Stimulated activated CD4-positive, alpha-beta T cell treated with anti-CD3 and anti-CD28 coated beads, Interleukin-2, amount 100 ng/mL, for 48 hours (primary cell): ENCODE measurements at places on chromosomes 13 and 19.
A peak's percentile ranks its signal among the peaks of the same experiment; 100 is the strongest.

- DNase-seq = no peak
Measured at GRCh38 chr13:62292714-62293480, 877.2 kb upstream of the PCDH20 start.

DNA sequence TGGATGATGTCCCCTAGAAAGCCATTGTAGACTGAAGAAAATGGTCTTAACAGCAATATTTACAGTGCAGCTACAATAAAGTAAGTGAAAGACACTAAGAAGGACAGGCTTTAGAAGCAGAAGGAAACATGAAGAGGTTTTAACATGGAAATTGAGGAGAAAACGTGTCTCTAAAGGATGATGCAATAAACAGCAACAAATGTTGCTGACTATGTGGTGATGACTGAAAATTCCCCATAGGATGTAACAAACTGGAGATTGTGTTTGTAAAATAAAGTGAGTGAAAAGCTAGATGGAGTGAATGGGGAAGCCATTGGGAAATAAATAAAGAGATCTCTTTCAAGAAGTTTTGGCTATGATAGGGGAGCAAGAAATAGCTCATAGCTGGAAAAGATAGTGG, 186.7 kb upstream of the IPO5 start:
- DNase-seq = no peak

- DNase-seq = no peak
Measured at GRCh38 chr13:75369981-75370380, 112.0 kb downstream of the TBC1D4 start.

- no peak for DNase-seq
Measured at GRCh38 chr19:18796239-18796638, 5.1 kb upstream of the COMP start.

GRCh38 chr13:104170980-104171555, 1104.9 kb upstream of the SLC10A2 start:
- no peak for DNase-seq

- no peak for DNase-seq
Measured at GRCh38 chr13:46654951-46655350, 102.0 kb downstream of the LRCH1 start.

DNA sequence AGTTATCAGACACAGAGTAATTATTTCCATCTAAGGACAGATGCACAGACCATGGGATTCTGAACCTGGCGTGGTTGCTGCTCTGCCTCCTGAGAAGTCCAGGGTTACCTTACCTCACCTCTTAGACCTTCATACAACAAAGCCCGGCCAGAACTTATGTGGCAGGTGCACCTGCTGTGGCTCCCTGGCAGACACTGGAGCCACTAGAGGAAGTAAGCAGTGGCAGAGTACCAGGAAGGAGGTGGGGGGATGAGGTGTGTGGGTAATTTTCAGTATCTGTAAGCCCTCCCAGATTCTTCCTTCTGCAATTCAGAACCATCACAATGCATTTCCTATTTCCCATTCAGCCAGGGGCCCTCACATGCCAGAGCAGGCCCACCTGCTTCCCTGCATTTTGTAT, 106.1 kb upstream of the DOCK9 start:
- no peak for DNase-seq

DNA sequence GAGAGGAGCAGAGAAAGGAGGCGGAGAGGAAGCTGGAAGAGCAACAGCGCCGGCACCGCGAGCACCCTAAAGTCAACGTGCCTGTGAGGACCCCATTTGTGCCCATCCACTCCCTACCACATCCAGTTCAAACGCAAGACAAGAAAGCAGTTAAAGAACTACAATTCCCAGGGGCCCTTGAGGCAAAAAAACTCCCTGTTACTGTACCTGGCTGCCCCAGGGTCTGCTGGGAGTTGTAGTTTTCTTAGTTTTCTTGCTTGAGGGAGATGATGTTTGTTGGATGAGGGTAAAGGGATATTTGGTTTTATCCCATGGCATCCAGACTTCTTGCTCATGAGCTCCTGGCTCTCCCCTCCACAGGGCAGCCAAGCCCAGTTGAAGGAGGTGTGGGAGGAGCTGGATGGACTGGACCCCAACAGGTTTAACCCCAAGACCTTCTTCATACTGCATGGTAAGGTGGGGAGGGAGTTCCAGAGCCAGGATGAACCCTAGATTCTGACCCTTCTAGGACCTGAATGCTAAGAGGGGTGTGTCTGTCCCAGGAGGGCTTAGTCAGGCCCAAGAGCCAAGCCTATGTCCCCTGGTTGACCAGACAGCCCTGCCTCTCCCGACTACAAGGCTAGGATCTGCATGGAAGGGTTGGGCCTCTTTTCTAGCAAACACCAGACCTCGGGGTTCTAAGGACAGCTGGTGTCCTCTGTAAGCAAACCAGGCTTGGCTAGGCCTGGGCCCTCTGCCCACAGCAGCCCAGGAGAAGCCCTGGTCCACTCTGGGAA, 13.2 kb downstream of the NUCB1 start:
- no peak for DNase-seq

- DNase-seq = no peak
Measured at GRCh38 chr13:78105656-78106055, 187.0 kb upstream of the EDNRB start.

DNA sequence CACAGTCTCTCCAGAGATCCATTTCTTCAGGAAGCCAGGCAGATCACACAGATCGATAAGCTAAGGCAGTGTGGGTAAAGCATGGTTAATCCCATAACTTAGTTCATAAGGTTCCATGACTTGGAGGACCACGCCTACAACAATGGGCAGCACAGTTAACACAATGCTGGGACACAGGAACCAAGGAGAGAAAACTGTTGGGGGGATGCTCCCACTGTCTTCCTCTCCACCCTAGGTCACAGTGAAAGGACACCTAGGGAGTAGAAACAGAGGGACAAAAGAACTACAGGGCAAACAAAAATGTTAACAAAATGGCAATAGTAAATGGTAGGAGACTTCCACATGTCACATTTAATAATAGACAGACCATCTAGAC, 20.8 kb upstream of the ZNF181 start:
- DNase-seq = no peak

DNA sequence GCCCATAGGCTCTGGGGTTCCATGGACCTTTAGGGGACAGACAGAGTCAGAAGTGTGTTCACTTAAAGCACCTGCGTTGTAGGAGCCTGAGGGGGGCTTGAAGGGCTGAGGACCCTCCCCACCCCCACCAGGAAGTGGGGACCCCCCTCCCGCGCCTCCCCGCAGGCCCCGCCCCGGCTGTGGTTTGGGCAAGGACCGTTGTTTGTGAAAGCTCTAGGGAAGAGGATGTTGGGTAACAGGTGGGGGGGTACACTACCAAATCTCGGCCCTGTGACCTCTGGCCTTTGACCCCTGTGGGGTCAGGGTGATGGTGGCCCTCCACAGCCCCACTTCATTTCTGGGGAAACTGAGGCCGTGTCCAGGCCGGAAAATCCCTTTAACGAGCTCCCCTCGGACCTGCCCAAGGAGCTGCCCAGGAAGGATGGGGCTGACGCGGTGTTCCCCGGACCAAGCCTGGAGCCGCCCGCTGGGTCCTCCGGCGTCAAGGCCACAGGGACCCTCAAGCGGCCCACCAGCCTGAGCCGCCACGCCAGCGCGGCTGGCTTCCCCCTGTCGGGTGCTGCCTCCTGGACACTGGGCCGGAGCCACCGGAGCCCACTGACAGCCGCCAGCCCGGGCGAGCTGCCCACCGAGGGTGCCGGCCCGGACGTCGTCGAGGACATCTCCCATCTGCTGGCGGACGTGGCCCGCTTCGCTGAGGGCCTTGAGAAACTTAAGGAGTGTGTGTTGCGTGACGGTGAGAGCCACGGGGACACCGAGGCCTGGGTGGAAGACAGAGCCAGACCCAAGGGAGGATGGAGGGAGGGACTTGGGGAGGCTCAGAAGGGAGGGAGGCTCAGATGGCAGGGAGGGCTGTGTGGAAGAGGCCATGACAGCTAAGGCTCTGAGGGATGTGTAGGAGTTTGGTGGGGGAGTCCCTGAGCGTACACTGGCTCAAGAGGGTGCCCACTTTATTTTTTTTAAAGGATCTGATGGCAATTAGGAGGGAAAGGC, 1.3 kb downstream of the ARHGAP45 start:
- DNase-seq = no peak

DNA sequence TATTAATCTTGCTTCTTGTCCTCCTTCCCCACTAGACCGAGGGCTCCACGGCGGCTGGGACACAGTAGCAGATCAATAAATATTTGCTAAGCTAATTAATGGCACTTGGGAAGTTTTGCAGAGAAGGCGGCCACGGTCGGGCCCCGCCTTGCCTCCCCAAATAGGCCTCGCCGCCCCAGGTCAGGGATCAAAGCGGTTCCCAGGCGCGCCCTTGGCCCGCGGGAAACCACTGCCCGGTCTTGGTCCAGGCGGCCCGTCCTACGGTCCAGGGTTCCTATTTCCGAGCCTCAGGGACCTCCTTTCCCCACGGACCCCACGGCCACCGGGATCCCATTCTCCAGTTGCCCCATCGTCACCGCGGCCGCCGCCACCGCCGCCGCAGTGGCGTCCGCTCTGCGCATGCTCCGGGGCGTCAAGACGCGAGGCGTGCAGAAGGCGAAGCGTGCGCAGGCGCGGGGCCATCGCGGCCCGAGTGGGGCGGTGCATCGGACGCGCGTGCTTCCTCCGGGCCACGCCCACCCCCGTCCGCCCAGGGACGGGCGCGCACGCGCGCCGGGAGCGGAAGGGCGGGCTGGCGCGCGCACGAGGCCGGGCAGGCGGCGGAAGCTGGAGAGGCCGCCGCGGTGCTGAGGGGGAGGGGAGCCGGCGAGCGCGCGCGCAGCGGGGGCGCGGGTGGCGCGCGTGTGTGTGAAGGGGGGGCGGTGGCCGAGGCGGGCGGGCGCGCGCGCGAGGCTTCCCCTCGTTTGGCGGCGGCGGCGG, at the start of gene SMARCA4:
Gene SMARCA4, plus strand, starts transcription at position 717 of the 759 bp plus-strand sequence. CDS start 23,122 bp downstream, outside the sequence.
- peak; percentile 99 for DNase-seq

DNA sequence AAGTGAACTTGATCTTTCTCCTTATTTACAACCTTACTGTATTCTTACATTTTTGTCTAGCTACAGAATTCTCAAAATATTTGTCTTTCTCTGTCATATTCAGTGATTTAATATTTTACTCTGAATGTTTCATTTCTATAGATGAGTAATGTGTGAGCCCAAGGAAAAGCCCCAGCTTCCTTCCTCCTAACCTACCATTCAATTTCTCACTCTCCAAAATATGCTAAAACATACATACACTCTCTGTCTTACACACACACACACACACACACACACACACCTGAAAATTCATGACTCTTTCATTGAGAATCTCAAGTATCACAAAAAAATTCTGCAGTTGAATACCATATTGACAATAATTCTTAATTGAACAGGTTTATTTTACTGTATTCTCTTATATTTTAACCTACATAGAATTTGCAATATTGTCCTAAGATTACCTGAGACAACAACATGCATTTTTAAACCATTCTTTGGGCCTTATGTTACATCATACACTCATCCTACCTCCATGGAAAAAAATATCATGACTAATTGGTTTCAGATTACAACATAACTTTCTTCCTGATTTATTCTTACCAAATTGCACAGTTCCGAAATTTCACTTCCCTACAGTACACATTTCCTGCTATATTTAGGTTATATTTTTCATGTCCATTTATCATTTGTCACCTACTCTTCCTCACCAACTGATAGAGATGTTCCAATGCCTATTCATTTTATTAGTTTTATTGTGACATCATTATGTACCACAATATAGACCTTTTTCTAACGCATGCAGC, 1965.6 kb upstream of the PCDH20 start:
- DNase-seq = no peak
